ENCODE measurements at places on chromosomes 16 and 17. TPM values are rescaled to one million over a fixed set of nuclear protein-coding genes. Genes with fewer than 3 reads are reported as not detected.

ZFHX3 gene
- total RNA-seq, result 2.2 TPM

MMP25 gene
- total RNA-seq, result not detected

GRCh38 chr17:56141046-56141839 is 12.0 kb upstream of the ANKFN1 start:
- peak; percentile 45 for DNase-seq

- DNase-seq, result no peak
Observed at GRCh38 chr17:73315471-73315870, 3.7 kb upstream of the CDC42EP4 start.

DNA sequence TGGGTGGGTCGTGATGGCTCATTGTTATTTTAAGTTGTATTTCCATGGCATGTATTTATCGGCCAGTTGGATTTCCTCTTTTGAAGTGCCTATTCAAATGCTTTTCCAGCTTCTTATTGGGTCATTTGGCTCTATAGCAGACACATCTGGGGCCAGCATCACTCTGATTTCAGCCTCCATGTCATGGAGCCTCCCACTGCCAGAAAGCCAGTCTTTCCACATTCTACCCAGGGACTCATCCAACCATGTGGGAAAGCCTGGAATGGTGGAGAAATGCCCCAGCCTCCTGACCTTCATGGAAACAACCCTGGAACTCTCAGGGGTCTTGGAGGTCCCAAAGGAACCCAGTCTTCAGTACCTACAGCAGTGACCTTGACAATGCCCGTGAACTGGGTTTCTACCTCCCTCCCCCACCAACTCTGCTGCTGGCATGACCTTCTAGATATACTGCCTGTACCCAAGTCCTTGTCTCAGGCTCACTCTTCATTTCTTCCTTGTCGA is 33.8 kb upstream of the ADGRG1 start:
- no peak for DNase-seq

C1QL1 gene
- 0.28 TPM for total RNA-seq

GRCh38 chr16:65490286-65490685 is 368.4 kb upstream of the CDH11 start:
- no peak for DNase-seq

SHBG gene
- total RNA-seq, result 0.36 TPM

DNA sequence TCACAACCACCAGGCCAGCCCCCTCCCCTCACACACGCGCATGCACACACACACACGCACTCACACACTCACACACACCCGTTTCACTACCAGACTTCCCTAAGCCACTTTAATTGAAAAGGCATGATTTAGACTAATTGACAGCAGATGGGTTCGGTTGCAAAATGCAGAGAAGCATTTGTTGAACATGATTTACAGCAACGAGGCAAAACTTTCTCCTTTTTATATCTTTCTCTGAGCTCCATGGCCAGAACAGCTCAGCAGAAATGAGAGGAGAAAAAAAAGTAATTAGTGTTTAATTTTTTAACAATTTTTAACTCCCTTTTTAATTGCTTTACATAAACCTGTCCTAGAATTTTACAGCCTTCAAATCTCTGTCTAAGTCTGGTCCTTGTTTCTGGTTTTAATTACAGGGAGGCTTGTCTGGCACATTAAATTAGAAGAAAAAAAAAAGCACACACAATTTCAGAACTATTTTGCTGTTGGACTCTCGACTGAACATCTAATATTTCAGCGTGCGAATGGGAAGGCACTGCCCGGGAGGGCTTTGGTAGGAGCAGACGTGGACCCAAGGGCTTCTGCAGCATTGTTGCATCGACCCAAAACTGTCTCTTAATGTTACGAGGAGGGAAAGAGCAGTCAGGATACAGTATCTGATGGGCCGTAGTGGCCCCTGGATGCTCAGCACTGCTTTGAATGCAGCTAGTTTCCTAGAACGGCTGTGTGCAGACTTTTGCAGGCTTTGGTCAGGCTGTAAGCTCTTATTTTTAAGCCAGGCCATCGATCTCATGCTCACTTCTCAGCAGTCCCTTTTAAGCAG is 255.9 kb downstream of the SOX9 start:
- DNase-seq, result peak; percentile 48

DNA sequence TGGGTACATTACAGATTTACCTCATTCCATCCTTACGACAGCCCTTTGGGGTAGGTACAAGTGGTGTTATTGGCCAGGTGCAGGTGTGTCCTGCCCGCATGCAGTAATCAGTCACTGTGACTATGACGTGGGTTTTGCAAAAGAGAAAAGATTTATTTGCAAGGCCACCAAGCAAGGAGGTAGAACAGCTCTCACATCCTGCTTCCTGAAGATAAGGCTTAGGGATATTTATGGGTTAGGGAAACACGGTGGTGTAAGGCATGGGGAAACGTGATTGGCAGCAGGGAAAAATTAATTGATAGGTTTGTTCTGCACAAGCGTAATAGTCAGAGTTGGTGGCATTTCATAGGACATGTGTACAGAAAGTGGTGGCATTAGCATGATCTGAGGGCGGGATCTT is 214.8 kb downstream of the PARN start:
- DNase-seq, result no peak

PRDM7 gene
- not detected for total RNA-seq

DNA sequence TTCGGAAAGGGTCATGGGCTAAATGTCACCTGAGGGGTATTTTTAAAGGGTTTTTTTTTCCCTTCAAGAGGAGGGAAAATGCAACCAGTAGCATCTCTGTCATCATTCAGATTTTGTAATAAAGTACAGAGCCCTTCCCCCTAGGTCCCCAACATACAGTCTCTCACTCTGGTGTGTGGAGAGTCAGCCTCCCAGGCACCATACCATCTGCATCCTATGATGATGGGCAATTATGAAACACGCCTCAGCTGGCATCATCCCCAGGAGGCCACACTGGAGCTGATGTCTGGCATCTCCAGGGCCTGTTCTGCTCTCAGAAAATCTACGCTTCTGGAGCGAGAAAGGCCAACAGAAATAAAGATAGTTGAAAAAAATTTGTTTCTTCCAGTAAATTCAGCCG is 32.0 kb downstream of the TBX4 start:
- no peak for DNase-seq

KRTAP9-4 gene
- total RNA-seq, result not detected

GRCh38 chr17:7081341-7082062 is 1.5 kb upstream of the CLEC10A start:
- no peak for DNase-seq

GRCh38 chr17:82920150-82920549 is 80.3 kb upstream of the ZNF750 start:
- DNase-seq, result no peak

NRN1L gene
- not detected for total RNA-seq

ASB16 gene
- total RNA-seq, result not detected

GRCh38 chr17:81481073-81481799 is 31.4 kb downstream of the ACTG1 start:
- DNase-seq, result peak; percentile 46

DNA sequence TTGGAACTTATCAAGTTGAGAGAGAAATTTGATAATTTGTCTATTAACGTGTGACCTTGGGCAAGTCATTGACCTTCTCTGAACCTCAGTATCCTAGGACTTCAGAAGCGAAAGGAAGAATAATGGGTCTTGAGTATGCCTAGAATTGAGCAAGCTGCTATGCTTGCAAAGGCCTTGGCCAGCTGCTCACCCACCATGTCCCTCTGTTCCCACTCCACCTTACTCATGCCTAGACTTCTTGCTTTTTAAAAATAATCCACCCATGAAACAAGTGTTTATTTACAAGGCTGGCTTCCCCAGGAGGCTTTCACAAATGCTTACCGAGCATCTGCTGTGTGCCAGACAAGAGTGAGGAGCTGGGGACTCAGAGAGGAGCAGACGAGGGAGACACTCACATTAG is 590.6 kb downstream of the MAF start:
- no peak for DNase-seq

GRCh38 chr16:19766554-19766884 is 48.4 kb downstream of the IQCK start:
- DNase-seq, result no peak

GRCh38 chr17:81120149-81120484 is 45.2 kb upstream of the PVALEF start:
- no peak for DNase-seq

DNA sequence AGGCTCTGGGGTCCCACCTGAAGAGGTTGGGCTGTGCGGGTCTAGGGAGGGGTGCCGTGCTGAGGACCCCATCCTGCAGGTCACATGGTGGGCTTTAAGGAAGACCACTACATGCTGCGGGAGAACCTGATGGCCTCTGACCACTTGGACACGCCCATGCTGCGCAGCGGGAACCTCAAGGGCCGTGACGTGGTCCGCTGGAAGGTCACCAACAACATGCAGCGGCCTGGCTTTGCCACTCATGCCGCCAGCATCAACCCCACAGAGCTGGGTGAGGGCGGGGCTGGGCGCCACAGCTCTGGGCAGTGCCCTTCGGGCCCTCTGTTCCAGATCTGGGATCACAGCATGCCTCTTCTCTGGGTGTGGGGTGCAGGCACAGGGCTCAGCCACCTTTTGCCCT is 18.5 kb downstream of the ITGB4 start:
- DNase-seq, result no peak

- DNase-seq, result peak; percentile 63
Observed at GRCh38 chr17:44556166-44556831, 985 bp upstream of the FZD2 start.

DNA sequence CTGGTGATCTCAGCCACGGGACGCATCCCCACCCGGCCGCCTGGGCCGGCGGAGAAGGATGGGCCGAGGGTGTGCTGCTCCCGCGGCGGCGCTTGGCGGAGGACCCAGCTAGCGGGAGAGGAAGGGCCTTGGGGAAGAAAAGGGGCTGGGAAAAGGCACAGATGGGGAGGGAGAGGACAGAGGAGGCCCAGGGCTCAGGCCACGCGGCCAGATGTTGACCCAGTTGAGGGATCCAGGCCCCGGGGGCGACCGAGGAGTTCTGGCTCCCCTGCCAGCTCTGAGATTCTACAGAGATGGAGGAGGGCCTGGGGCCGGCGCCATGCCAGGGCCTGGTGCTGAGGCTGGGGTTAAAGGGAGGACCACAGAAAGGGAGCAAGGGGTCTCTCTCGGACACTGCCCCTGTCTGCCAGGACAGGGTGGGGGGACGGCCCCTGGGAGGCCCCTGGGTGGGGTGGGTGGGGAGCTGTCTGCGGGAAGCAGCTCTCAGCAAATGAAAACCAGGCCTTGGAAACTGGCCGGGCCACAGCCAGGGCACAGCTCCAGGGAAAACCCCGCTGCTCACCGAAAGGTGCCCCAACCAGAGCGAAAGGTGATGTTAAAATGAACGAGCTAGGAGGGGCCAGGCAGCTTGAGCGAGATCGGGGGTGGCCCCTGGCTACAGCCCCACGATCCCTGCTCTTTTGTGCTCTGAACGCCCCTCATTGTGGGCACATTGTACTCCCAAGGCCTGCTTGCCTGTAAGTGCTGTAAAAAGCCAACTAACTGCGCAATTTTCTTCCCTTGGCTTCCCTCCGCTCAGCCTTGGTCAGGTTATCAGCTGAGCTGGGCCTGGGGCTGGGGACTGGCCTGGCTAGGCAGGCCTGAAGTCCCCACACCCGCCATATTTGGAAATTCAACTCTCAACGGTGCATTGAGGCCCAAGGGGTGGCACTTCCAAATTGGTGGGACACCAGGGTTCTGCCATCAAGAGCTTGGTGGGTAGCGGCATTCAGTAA is 191.4 kb downstream of the ZNF423 start:
- DNase-seq, result no peak

NLRP1 gene
- 172 TPM for total RNA-seq

CCDC154 gene
- not detected for total RNA-seq

SP6 gene
- under 0.01 TPM for total RNA-seq

DNA sequence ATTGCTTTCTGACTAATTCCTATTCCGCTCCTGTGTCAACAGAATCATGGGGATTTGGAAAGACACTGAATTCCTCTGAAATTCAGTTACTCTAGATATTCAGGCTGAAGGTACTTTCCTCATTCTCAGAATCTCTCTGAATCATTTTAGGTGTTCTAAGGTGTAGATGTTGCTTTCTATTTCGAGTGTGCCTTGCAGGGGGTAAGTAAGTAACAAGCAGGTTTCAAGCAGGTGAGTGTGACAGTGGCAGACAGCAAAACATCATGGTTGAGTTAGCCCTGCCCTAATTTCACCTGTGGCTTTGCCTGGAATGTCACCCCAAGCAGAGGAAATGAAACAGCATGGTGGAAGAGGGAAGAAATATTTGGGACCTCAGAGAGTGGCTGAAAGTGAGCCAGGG is 75.1 kb downstream of the SHISA9 start:
- DNase-seq, result no peak

- DNase-seq, result no peak
Observed at GRCh38 chr17:34008125-34008524, 247.0 kb upstream of the CCL2 start.

DNA sequence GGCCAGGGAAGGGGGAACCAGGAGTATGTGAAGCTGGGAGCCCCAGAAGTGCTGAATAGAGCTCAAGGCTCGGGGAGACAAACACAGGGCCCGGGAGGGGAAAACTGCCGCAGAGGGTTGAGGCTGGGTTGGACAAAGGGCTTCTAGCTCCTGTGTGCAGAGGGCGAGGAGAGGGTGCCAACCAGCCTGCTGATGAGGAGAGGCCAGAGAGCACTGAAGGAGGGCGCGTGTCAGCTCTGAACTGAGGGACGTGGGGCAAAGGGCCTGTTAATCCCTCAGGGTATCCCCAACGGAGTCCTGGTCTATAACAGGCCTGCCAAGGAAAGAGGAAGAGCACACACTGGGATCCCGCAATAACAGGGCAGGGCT is 151.3 kb downstream of the C16orf78 start:
- no peak for DNase-seq

GRCh38 chr17:18002171-18002570 is 29.5 kb downstream of the DRC3 start:
- peak; percentile 28 for DNase-seq

HBM gene
- total RNA-seq, result not detected

GRCh38 chr16:50833929-50834328 is 92.0 kb downstream of the CYLD start:
- no peak for DNase-seq

PTGES3L gene
- 2.2 TPM for total RNA-seq

- DNase-seq, result no peak
Observed at GRCh38 chr17:77719806-77720205, 238.7 kb upstream of the TNRC6C start.

- DNase-seq, result no peak
Observed at GRCh38 chr16:47634727-47635126, 173.6 kb downstream of the PHKB start.
